PC-9 (cell line): ENCODE measurements at places on chromosomes 2 and 18.

DNA sequence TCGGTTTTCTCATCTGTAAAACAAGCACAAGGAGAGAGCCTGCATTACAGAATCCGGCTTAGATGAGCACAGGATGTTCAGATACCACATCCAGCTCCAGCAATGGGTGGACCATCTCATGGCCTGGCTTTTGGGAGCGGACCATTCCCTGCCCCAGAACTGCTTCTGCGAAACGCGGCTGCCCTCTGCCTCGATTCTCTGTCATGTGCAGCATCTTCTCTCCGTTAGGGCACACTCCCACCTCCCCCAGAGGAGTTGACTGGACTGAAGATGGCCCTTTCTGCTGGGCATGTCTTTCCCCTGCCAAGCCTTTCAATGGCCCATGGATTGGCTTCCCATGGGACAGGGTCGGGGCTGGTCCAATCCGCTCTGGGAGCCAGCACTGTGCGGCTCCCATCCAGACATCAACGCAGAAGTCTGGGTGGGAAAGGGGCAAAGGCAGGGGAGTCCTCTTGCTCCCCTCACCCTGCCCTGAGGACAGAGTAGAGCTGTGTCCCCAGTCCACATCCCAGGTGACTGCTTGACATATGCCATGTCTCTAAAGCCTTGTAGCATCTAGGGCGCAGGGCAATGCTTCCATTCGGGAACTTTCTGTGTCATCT, 14.3 kb upstream of the FAHD2A start:
- no peak overlapping the region for H3K27ac ChIP-seq
- H3K4me1 ChIP-seq, result 0 out of 2 replicates have a peak, but pooled peaks cover 4% of the 10 kb centered on the region
- peaks cover 31% of the 10 kb centered on the region for H3K27me3 ChIP-seq
- DNase-seq, result no peak
- no peak overlapping the region for H3K4me3 ChIP-seq
- no peaks in the 10 kb centered on the region for H3K36me3 ChIP-seq

DNA sequence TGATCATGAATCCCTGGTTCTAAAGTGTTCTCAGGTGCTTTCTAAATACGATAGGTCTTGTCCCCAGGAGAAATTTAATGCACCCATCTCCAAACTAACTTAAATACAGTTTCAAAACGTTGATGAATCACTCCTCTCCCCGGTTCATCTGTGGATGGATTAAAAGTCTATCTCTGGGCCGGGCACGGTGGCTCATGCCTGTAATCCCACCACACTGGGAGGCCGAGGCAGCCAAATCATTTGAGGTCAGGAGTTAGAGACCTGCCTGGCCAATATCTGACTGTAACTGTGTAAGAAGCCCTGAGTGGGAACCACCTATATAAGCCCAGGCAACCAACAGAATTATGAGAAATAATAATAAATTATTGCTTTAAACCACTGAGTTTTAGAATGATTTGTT, 78.7 kb downstream of the LONRF2 start:
- H3K27ac ChIP-seq, result no peak overlapping the region
- H3K4me1 ChIP-seq, result no peaks in the 10 kb centered on the region
- H3K36me3 ChIP-seq, result no peaks in the 10 kb centered on the region
- DNase-seq, result no peak

DNA sequence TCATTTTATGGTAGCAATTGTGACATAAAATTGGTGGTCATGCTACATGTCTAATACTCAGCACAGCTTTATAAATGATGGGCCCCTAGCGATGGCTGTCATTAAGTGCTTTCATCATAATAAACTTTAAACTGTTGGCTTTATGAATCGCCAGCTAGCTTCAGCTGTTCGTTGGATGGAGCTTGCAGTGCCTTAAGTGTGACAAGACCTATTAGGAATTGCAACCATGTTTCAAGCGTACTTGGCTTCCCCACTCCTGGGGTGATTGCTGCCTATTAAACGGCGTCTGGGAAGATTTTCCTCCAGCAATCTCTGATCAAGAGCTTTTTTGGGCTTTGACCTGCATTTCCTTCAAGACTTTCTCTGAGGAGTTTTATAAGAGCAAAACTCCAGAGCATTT, 164.5 kb upstream of the SIX3 start:
- no peaks in the 10 kb centered on the region for H3K27me3 ChIP-seq
- H3K27ac ChIP-seq, result no peak overlapping the region
- H3K4me3 ChIP-seq, result no peak overlapping the region
- DNase-seq, result no peak

- no peaks in the 10 kb centered on the region; the same call in 1 of the 2 replicates for H3K36me3 ChIP-seq
- no peak for DNase-seq
- peaks cover 27% of the 10 kb centered on the region for H3K4me1 ChIP-seq
- no peaks in the 10 kb centered on the region for H3K27me3 ChIP-seq
Observed at GRCh38 chr2:60954139-60954538, 63.4 kb upstream of the PEX13 start.

DNA sequence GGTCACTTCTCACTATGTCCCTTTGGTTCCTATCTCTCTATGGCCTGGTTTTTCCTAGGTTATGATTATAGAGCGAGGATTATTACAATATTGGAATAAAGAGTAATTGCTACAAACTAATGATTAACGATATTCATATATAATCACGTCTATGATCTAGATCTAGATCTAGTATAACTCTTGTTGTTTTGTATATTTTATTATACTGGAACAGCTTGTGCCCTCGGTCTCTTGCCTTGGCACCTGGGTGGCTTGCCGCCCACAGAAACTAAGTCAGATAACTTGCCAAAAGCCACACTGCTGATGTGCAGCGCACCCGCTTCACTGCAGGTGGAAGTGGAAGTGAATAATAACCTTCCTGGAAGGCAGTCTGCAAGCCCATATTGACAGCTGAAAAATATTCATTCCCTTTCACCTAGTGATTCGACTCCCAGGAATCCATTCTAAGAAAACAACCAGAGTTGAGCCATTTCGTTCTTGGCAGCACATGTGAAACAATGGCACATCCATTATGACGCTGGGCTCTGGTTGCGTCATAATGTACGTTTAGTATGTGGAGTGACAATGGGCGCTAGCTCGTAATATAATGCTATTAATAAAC, 725 bp upstream of the ANKRD53 start:
- H3K4me1 ChIP-seq, result peaks cover 17% of the 10 kb centered on the region
- H3K27ac ChIP-seq, result no peak overlapping the region
- no peak for DNase-seq
- H3K4me3 ChIP-seq, result peak overlapping the region; percentile 53; the same call in 1 of the 2 replicates

DNA sequence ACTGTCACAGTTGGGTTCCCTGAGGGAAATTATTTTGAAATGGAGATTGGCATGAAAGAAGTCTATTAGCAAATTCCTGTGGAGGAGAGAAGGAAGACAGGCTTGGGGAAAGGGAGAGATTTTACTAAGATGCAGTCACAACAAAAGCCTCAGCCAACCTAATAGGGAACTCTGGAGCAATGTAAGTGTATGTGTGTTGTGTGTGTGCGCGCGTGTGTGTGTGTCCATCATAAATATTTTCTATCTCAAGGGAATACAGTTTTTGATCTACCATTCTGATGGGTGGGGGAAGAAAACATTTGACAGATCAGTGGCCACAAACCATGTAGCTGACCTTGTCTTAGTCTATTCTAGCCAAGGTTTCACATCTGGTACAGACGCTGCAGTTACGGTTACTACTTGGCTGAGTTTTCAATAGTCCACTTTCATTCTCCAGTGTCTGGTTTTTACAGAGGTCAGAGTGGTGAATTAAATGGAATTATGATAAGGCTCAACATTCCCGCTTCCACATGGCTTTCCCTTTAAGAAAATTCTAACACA, 72.6 kb downstream of the MREG start:
- no peak overlapping the region for H3K4me3 ChIP-seq
- no peaks in the 10 kb centered on the region for H3K4me1 ChIP-seq
- no peak overlapping the region for H3K27ac ChIP-seq
- peaks cover 34% of the 10 kb centered on the region for H3K36me3 ChIP-seq
